ENCODE measurements at places on chromosomes 5 and 9.

GRCh38 chr5:172144291-172144815 lies 43.7 kb downstream of the STK10 start:
- no peak for DNase-seq

GRCh38 chr9:116565986-116566385 lies 121.1 kb upstream of the TRIM32 start:
- DNase-seq, result no peak

- no peak for DNase-seq
These were observed 4.7 kb downstream of the ATP6V0E1 start for GRCh38 chr5:172988276-172988675.

DNA sequence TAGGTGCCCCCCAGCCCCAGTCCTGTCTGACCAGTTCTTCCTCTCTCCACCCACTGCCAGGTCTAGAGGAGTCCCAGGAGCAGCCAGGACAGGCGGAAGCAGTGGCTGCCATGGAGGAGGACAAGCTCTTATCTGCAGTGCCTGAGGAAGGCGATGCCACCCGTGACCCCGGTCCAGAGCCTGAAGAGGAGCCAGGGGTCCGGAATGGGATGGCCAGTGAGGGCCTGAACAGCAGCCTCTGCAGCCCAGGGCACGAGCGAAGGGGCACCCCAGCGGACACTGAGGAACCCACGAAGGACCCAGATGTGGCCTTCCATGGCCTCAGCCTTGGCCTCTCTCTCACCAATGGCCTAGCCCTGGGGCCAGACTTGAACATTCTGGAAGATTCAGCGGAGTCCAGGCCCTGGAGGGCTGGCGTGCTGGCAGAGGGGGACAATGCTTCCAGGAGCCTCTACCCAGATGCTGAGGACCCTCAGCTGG lies 13.8 kb downstream of the PSD2 start:
- DNase-seq, result no peak

- no peak for DNase-seq
These were observed 367.8 kb downstream of the IRX2 start for GRCh38 chr5:2383698-2384065.

DNA sequence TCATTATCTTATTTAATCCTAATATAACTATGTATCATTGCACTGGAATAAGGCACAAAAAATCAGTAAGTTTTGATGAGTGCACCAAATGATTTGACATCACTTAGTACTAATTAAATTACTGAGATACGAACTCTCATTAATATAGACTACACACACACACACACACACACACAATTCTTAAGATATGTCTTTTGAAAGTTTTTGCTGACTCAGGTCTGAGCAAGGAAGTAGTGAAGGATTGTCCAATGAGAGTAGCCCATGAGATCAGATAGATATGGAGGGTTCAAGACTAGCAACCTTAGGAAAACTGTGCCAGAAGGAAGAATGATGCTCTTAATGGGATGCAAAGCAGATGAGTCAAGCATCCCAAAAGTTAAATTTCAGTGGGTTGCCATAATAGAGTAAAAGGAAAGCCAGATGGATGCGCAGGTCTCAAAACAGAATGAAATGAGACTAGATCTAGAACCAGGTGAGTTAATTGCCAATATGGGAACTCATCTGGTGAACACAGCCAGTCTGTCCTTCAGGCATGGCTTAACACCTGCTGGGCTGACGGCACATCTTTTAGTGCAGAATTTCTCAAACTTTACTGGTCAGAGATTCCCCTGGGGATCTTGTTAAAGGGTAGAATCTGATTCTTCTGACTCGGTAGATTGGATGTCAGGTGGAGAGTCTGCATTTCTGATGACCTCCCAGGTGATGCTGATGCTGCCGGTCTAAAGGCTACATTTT lies 197.0 kb upstream of the NR4A3 start:
- DNase-seq, result no peak

DNA sequence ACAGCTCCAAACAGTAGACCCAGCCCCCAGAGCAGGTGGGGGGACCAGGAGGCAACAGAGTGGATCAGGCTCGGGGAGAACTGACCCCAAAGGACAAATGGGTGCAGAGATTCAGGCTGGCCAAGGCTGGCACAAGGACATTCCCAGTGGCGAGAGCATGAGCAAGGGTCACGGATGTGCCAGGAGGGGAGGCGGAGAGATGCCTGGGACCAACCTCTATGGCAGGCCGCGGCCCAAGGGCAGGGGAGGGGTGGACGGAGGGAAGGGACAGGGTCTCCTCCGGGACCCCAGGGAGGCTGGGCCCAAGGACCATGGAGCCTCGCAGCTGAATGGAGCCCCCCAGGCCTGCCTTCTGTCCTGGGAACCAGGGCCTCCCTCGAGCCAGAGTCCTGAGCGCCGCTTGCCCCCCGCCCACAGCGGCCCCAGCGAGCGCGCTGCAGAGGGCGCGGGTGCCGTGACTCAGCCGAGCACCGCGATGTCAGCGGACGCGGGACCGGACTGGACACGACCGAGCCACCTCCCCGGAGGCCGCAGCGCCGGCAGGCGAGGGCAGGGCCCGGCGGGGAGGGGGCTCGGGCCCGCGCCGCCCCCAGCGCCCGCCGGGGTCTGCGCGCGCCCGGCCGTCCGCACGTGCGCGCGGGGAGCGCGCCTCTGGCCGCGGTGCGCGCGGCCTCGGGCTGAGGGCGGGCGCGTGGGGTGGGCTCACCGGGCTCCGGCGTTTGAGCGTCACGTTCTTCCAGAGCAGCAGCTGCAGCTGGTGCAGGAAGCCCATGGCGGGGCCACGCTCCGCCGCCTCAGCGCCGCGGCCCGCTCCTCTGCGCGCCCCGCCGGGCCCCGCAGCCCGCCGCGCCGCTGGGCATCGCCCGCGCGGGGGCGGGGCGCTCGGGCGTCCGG lies at the start of gene ABCA2:
Gene ABCA2, minus strand, starts transcription at position 869 of the 894 bp plus-strand sequence. Its CDS starts 97 bp downstream, at position 772.
- no peak for DNase-seq

- no peak for DNase-seq
These were observed 110.5 kb upstream of the LPCAT1 start for GRCh38 chr5:1634337-1634661.

- no peak for DNase-seq
These were observed 504.6 kb downstream of the RASEF start for GRCh38 chr9:82558346-82558745.

- DNase-seq, result no peak
These were observed 12.1 kb downstream of the REEP2 start for GRCh38 chr5:138450971-138451370.

DNA sequence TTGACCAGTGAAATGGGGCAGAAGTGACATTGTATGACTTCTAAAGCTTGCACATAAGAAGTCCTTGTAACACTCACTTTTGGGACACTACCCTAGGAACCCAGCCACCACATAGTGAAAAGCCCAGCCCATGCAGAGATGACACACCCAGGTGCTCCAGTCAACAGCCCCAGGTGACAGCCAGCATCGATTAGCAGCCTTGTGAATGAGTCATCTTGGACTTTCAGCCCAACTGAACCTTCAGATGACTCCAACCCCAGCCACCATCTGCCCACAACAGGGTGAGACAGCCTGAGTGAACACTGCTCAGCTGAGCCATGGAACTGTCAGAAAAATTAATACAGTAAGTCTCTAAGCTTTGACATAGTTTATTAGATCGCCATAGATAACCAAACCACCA lies 458.6 kb downstream of the ZSWIM6 start:
- DNase-seq, result no peak

GRCh38 chr5:56737951-56738606 lies 77.3 kb upstream of the MAP3K1 start:
- DNase-seq, result no peak

- DNase-seq, result no peak
These were observed 36.1 kb upstream of the CCNG1 start for GRCh38 chr5:163401271-163401670.

- DNase-seq, result no peak
These were observed 15.3 kb downstream of the GCNT4 start for GRCh38 chr5:75037106-75037505.

DNA sequence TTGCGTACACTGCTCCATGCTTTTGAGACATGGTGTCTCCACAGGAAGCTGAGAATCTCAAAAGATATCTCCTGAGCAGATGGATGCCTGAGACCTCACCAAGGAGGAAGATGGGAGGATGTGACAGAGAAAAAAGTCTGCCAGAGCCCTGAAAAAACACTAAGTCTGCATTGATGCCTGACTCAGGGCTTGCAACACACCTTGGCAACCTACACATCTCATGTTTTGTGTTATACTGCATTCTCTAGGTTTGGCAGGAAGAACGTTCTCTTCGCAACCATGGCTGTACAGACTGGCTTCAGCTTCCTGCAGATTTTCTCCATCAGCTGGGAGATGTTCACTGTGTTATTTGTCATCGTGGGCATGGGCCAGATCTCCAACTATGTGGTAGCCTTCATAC lies 19.2 kb downstream of the SLC22A4 start:
- DNase-seq, result no peak

DNA sequence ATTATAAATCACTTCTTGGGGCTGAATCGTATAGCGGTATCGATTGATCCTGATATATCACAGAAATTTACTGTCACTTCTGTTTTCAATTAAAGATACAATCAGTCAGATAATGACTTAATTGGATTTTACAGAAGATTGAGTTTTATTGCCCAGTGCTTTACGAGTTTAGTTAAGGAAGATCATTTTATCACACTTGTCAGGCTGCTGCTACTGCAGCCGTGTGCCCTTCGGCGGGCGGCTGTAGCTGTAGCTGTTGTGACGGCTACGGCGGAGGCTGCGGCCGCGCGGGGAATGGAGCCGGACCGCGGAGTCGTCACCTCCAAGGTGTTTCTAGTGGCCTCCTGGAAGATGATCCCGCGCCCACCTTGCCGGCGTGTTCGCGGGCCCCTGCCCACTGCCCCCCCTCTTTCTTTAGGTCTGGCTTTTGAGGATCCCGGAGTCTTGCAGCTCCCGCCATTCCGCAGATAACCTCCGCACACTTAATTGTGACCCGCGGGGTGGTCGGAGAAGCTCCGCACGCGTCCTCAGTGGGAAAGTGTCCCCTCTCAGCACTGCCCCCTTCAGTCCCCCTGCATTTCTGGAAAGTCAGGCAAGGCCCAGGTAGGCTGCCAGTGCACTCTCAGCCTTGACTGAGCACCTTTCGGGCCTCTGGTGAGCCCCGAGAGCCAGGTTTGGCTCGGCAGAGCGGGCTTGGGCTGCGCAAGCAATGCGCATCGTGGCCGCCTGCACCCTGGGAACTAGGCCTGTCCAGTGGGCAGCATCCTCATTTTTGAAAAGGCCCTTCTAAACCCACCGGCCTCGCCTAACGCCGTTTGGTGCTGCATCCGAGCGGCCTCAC lies 6.9 kb upstream of the DMRT3 start:
- DNase-seq, result no peak

GRCh38 chr9:132731230-132731629 lies 61.0 kb downstream of the GTF3C4 start:
- no peak for DNase-seq

DNA sequence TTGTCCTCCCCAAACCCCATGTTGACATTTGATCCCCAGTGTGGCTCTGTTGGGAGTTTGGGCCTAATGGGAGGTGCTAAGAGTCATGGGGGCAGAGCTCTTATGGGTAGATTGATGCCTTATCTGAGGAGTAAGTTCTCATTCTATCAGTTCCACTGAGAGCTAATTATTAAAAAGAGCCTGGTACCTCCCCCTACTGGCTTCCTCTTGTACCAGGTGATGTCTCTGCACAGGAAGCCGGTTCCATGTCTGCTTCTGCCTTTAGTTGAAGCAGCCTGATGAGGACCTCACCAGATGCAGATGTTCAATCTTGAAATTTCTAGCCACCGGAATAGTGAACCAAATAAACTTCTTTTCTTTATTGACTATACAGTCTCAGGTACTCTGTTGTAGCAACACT lies 10.8 kb downstream of the GABRB2 start:
- DNase-seq, result no peak

- peak; percentile 61 for DNase-seq
These were observed 617.4 kb downstream of the SLCO4C1 start for GRCh38 chr5:101678481-101679193.

GRCh38 chr9:135662758-135663450 lies at the start of gene LCN9:
Gene LCN9 (plus strand): TSS chr9:135663309. CDS start chr9:135663322, 13 bp downstream.
- no peak for DNase-seq

GRCh38 chr9:17962747-17963146 lies 383.9 kb downstream of the SH3GL2 start:
- DNase-seq, result no peak

DNA sequence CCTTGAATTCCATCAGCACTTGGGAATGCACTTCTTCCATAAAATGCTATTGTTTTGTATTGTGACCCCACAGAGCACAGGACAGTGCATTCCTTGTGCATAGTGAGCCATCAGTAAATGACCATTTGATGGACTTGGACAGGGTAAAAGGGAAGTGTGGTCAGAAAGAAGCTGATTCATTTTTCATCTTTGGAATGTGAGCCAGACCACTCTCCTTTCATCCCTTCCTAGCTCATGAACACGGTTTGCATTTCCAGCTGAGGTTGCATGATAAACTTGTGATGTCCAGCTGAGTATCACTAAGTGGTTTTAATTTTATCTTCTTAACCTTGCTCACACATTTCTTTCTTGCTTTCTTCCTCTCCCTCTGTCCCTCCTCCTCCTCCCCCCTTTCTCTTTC lies 101.3 kb downstream of the NUDT12 start:
- no peak for DNase-seq

DNA sequence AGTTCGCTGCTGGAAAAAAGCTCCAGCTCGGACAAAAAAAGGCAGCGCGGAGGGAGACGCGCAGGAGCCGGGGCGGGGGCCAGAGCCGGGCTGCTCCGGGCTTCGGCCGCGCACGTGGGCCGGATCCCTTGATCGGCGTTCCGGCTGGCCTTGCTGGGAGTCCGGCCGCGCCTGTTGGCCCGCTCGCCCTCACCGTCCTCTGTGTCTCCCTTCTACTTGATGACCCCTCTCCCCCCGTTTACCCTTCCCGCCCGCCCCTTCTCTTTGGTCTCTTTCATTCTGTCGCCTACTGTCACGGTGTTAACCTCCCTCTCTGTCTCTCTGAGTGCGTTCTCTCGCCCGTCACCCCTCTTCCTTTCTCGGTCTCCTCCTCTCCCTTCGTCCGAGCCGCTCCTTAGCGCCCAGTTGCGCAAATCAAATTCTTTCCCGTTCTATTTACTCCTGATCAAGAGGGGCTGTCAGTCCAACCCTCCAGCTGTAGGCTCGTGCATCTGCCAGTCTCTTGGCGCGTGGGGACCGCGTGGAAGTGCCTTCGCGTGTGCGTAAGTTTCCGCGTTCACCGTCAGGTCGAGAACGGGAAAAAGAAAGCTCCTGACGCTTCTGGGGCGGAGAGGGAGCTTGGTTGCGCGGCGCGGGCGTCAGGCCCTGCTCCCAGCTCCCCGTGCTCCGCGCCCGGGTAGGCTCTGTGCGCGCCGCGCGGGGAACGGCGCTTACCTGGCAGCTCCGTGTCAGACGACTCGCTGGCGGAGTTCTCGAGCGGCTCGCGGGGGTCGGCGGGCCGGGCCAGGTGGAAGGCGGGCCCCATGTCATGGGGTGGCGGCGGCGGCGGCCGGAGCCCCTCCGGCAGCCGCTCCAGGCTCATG lies 798 bp downstream of the PITX1 start:
- DNase-seq, result no peak

DNA sequence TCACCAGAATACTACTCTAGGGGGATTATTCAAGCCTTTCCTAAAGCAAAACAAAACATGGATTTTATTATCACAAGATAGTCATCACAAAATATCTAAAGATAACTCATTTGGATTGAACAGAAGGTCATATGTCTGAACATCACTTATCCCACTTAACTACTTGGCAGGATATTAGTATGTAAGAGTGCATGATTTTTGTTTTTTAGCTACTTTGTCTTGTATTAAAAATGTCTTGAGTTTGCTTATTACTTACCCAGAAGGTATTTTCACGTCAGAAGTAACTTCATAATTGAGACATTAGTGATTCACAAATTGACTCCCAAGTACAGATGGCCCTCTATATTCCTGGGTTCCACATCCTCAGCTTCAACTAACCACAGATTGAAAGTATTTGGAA lies 113.8 kb downstream of the TLE4 start:
- DNase-seq, result no peak

GRCh38 chr5:38926121-38926520 lies 80.3 kb downstream of the OSMR start:
- DNase-seq, result no peak

Measured in NCI-H2081 (cell line).